C1 segment of cervical spinal cord (tissue), 14 donors: ENCODE measurements at places on chromosomes 16 and 17.

- DNase-seq, result no peak
These were observed 188.4 kb upstream of the TBX2 start for GRCh38 chr17:61211236-61211635.

DNA sequence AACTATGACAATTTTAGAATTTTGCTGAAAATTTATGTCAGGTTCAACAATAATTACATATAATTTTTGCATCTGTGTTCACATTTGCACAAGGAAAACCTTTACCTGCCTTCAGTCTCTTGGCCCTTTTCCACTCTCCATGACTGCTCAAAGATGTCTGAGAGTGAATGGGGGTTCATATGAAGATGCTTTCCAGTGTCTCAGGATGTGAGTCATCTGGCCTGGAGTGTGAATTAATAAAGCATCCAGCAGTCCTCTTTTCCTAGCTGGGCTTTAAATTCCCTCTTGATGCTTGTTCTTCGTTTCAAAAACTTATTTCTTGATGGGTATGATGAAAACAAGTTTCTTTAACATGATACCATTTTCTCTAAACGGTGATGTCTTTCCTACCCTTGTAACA is 99.9 kb downstream of the CDK5R1 start:
- DNase-seq, result no peak

DNA sequence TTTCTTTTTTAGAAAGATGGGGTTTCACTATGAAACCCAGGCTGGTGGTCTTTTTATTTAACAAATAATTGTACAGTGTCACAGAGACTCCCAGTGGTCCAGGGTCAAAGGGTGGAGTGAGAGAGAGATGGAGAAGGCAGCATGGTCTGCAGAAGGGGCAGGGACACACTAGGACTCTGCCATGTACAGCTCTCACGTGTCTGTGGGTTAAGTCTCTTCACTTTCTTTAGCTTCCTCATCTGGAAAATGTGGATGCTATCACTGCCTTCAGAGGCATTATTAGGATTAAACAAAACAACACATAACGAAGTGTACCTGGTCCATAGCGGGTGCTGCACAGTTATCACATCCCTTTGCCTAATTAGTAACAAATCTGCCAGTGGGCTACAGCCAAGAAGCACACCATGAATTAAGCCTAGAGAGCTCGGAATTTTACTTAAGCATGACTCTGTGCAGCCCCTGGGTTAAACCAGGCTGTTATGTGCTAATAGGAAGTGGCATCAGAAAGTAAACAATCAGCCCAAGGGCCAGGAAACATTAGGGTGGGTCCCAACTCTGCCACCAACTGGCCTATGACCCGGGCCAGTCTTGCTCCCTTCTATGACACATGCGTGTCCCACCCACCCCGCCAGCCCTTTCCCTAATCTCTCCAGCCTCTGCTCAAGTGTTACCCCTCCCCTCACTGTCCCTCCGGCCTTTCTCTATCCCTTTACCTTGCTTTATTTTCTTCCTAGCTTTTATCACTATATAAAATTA is 13.9 kb downstream of the TOP3A start:
- no peak for DNase-seq

DNA sequence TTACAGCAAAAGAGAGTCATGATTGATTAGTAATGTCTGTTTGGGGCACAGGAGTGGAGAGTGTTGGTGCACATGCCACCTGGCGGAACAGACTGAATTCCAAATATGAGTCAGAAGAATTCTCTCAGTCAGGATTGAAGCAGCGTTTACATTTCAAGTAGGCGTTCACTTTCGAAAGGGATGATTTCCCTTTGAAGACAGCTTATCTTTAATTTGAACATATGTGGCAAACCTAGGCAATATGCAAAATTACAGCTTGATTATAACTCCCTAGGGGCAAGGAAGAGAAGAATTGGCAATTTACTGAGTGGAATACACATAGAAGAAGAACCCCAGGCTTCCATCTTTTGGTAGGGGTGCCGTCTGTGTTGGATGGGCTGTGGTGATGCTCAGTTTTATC is 235.8 kb downstream of the HAPSTR1 start:
- DNase-seq, result no peak

GRCh38 chr17:56737421-56738161 is 96.1 kb downstream of the C17orf67 start:
- no peak for DNase-seq

DNA sequence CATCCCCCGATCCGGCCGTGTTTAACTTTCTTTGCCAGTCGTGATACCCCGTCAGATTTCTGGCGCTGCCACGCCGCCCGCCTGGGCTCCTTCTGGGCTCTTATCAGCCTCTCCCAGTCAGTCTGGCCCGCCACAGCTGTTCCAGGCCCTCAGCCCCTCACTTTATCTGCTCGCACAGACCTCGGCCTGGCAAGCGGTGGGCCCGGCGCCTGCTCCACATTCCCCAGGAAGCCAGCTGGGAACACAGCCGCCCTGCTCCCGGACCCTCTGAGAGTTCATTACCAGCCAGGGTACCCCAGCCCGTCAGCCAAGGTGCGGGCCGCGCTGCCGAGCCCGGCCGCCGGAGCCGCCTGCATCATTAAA is 157.5 kb downstream of the ZNF423 start:
- no peak for DNase-seq

DNA sequence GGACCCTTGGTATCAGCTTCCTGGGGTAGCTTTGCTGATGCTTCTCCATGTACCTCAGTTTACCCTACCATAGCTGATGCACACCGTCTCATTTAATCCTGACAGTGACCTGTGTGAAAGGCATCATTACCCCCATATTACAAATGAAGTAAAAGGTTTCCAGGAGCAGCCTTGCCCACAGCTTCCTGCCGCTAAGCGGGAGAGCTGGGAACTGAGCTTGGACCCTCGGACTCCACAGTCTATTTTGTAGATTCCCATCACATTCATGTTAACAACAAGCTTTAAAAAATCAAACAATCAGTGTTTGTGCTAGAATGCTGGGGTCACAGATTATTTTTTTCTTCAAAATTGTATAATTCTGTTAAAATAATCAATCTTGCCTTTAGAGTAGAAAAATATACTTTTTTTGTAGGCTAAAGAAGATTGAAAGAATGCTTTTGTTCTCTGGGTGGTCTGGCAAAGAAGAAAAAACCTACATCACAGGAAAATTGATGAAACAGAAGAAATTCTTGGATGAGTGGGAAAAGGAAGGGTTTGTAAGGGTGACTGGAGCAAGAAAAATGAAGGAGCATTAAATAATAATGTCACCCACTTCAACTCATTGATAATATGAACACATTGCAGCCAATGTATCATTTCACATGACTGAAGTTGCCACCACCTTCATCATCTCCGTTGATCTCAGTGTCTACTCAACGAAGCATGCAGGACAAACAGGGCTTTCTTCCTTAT is 9.5 kb upstream of the USP10 start:
- DNase-seq, result no peak

- no peak for DNase-seq
These were observed 18.6 kb upstream of the MNT start for GRCh38 chr17:2419486-2419885.

DNA sequence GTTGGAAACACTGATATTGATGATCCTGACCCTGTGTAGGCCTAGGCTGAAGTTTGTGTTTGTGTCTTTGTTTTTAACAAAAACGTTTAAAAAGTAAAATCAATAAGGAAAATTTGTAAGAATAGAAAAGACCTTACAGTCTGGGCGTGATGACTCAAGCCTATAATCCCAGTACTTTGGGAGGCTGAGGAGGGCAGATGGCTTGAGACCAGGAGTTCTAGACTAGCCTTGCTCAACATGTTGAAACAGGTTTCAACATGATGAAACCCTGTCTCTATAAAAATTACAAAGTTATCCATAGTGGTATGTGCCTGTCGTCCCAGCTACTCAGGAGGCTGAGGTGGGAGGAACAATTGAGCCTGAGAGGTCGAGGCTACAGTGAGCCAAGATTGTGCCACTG is 18.3 kb upstream of the TOM1L1 start:
- DNase-seq, result no peak

DNA sequence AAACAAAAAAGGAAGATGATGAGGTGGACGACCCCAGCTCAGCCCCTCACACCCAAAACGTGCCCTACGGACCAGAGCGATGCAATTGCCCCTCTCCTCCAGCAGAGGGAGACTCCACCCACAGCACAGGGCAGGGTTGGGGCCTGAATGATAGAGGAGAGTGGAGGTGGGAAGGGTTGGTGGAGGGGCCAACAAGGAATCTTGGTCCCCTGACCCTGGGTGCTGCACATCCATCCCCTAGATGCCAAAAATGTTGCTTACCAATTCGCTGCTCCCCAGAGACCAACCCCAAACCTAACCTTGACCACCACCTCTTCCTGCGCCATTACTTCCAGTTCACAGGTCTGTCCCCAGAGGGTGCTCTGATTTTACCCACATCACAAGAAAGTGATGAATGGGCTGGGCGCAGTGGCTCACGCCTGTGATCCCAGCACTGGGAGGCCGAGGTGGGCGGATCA is 12.9 kb downstream of the P2RX5 start:
- no peak for DNase-seq

GRCh38 chr17:77145612-77146245 is 5.0 kb downstream of the SEC14L1 start:
- peak; percentile 56 for DNase-seq

GRCh38 chr17:40493697-40494096 is 7.7 kb downstream of the TNS4 start:
- DNase-seq, result no peak

DNA sequence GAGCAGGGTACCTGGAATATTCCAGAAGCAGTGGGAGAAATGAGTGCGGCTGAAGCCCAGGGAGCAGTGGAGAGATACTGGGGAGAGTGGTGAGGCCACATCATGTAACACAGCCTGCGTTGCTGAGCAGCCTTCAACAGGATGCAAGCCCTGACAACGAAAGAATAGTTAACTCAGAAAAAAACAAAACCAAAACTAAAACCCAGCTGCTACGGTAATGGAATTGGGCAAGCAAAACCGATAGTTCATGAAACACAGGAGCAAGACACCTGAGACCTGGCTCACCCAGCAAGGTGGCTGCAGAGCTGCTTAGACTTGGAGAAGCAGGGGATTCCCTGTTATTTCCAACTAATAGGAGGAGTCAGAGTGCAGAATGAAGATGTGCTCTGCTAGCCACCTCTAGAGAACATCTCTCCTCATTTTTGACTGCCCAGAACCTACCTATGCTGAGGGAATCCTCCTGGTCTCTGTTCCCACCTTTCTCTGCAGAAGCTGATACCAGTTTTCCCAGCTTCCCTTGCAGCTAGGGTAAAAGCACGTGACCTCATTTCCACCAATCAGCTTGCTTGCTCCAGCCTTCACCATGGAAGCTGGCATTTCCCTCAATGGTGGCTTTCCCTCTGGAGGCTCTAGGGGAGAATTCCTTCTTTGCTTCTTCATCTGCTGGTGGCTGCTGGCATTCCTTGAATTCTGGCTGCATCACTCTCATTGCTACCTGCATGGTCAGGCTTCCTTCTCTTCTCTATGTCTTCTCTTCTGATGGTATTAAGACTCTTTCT is 59.4 kb upstream of the XYLT1 start:
- DNase-seq, result no peak

DNA sequence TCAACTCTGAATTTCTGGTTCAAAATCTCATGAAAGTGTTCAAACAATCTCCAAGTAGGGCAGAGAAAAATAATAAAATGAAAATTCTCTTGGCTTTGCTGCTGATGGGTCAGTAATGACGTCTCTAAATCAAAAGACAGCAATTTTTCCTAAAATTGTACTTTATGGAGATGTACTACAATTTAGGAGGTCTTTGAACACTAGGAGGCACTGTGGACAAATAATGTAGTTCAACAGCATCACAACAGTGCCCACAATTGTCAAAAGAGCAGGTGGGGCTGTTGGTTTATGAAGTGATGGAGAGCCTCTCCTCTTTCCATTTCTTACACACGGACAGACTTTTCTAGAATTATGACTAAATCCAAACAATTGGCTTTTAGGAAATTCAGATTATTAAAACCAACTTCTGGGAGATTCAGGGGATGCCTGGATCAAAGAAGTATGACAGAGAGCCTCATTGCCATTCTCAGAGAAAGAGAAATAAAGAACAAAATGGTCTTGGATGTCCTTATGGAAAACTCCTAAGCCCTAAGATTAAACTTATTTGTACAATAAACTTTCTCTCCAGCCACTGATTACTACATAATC is 23.8 kb downstream of the EZH1 start:
- peak; percentile 4 for DNase-seq

DNA sequence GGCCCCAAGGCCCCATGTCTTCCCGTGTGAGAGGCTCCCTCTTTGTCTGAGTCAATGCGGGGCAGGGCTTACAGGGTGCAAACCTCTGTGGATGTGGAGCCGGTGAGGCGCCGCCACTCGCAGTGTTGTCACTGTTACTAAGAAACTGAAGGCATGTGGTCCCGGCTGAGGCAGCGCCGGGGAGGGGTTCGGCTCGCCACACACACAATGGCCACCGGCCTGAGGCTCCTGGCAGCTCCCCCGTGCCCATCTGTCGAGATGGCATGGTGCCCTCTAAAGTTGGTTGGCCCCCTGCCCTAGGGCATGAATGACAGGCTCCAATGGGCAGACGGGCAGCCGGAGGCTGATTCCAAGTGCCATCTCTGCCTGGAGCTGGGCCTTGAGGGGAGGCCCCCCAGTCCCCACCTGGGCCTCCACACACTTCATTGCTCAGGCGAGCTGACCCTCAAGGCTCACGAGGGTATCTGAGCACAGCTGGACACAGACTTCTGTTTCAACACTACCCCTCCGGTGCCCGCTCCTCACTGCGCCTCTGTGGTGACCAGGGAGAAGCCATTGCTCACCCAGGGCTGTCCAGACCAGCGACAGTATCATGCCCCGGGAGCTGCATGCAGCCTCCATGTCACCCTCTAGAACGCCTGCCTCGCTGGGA is 137.2 kb downstream of the C16orf78 start:
- peak; percentile 7 for DNase-seq

GRCh38 chr17:54259476-54259875 is 436.7 kb downstream of the KIF2B start:
- DNase-seq, result no peak

- DNase-seq, result no peak
These were observed 19.0 kb downstream of the KCNG4 start for GRCh38 chr16:84220851-84221250.
